ENCODE measurements at places on chromosomes 6 and 20. TPM values are rescaled to one million over a fixed set of nuclear protein-coding genes. Genes with fewer than 3 reads are reported as not detected.

DNA sequence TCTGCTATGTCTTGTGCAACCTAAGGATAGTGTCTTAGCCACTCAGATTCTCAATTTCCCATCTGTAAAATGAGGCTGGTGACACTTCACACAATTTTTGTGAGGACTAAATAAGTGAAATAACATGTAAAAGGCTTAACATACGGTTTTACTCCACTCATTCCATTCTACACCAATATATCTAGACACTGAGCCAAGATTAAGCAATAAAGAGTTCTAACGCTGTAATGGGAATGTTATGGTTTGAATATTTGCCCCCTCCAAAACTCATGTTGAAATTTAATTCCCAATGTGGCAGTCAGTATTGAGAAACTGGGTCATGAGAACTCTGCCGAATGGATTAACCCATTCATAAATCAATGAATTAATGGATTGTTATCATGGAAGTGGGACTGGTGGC, 301.0 kb downstream of the HACE1 start:
- no peak for DNase-seq

- no peak for DNase-seq
These were observed 51.7 kb downstream of the CHMP4B start for GRCh38 chr20:33862709-33863403.

DNA sequence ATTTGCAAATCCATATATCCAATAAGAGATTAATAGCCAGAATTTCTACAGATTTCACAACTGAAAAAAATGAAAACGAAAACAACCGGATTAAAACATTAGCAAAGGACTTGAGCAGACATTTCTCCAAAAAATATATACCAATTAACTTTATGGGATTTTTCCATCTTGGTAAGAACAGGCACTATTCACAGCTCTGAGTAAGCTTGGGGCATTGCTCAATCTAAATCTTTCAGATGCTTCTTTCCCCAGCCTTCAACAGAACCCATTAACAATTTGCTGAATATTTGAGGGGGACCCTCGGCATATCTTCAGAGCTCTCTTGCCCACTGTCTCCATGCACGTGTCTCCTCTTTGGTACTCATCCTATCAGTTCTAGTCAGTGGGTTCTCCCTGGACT, 111.7 kb upstream of the CD93 start:
- DNase-seq, result no peak

- DNase-seq, result no peak
These were observed 1226.1 kb downstream of the GRIK2 start for GRCh38 chr6:102619585-102619984.

FBXL4 gene
- 10.5 TPM for total RNA-seq

DNA sequence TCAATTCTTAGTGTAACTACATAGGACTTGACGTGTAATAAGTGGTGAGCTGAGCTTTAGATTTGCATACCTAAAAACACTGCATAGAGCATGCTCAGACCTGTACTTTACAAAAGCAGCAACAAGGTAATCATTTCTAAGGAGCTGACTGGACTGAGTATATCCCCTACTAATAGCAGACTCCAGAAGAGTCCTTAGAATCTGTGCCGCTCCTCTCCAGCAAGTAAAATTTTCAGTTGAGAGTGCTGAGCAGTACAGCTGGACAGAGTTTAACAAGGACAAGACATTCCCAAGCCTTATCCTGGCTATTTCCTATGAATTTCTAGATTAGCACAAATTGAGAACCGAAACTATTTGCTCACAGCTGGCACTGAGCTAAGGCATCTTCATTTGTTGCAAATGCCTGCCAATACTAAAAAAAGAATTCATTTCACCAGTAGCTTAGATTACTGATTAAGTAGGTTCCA, 26.1 kb upstream of the KLHL31 start:
- DNase-seq, result no peak

CENPQ gene
- total RNA-seq, result 0.98 TPM

- DNase-seq, result peak; percentile 94
These were observed 18.7 kb upstream of the SFT2D1 start for GRCh38 chr6:166361077-166361429.

DNA sequence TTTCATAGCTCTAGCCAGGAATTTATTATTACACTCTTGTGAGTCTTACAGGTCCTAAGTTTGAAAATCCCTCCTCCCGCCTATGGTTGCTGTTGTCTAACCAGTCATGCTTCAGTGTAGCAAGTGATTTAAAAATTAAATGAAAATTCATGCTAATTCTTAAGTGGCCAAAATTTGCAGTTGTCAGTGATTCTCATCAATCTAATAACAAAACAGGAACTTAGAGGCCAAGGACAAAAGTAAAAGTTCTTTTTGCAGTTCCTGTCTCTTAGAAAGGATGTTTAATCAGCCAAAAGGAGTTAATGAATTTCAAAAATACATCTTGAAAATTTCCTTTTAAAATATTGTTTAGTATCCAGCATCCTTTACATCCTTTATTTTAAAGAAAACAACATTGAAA, 36.3 kb downstream of the VTA1 start:
- DNase-seq, result no peak

- no peak for DNase-seq
These were observed 29.0 kb downstream of the CTCFL start for GRCh38 chr20:57495978-57496377.

TGM3 gene
- total RNA-seq, result 0.25 TPM

GRCh38 chr20:4829514-4830215, 108.0 kb downstream of the PRND start:
- DNase-seq, result peak; percentile 45

Measured in left lobe of liver (tissue), 2 donors.